ENCODE measurements at places on chromosomes 3 and 15. TPM values are rescaled to one million over a fixed set of nuclear protein-coding genes. Genes with fewer than 3 reads are reported as not detected.

DNA sequence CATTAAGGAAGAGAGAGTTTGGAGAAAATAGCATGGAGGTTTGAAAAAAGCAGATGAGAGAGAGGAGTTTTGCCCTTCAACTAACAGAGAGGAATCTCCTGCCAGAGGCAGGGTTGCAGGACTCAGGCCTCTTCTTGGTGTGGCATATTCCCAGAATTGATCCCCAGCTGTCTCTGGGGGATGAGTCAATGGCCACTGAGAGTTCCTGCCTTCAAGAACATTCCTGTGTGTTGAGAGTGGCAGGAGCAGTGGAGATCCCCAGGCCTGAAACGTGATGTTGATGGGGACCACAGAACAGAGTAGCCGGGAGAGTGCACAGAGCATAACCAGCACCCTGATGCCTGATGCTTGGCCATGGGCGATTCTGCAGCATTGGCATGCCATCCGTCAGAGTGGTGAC lies 348.4 kb upstream of the THBS1 start:
- no peaks in the 10 kb centered on the region for H3K27me3 ChIP-seq
- no peaks in the 10 kb centered on the region for H3K36me3 ChIP-seq
- DNase-seq: no peak
- no peaks in the 10 kb centered on the region for H3K4me1 ChIP-seq
- H3K4me3 ChIP-seq: no peak overlapping the region

DNA sequence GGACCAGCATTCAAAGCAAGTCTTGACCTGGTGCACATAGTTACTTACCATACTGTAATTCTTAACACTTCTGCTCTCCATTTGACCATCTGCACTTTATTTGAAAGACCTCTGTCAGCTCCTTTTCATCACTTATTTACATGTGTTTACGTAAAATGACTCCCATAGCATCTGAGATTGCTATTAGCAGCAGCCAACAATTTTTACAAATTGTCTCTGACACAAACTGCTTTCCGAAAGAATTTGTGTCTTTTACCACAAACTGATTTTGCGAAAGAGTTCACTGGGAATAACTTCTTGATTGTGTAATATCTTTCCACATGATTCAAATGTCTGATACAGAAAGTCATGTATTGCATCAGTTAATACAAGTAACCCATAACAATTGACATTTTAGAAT lies 144.1 kb upstream of the PEX5L start:
- DNase-seq: no peak
- H3K4me1 ChIP-seq: no peaks in the 10 kb centered on the region
- no peak overlapping the region for H3K27ac ChIP-seq
- H3K36me3 ChIP-seq: no peaks in the 10 kb centered on the region
- no peak overlapping the region for H3K4me3 ChIP-seq

Gene TAMM41
- 11.3 TPM for total RNA-seq

GRCh38 chr3:107660306-107660976 lies 137.7 kb downstream of the BBX start:
- H3K27ac ChIP-seq: no peak overlapping the region
- H3K4me3 ChIP-seq: no peak overlapping the region
- H3K27me3 ChIP-seq: no peaks in the 10 kb centered on the region
- DNase-seq: no peak
- peaks cover 3% of the 10 kb centered on the region for H3K4me1 ChIP-seq

GRCh38 chr3:41362638-41363559 lies 163.6 kb downstream of the CTNNB1 start:
- H3K36me3 ChIP-seq: no peaks in the 10 kb centered on the region
- no peak overlapping the region for H3K27ac ChIP-seq
- DNase-seq: peak; percentile 28
- no peak overlapping the region for H3K4me3 ChIP-seq
- no peaks in the 10 kb centered on the region for H3K27me3 ChIP-seq
- H3K4me1 ChIP-seq: no peaks in the 10 kb centered on the region

Gene SAMMSON
- total RNA-seq: not detected

Data from heart left ventricle (tissue), 16 donors.